Tibial nerve (tissue), 4 donors: ENCODE measurements at places on chromosomes 4 and X.

DNA sequence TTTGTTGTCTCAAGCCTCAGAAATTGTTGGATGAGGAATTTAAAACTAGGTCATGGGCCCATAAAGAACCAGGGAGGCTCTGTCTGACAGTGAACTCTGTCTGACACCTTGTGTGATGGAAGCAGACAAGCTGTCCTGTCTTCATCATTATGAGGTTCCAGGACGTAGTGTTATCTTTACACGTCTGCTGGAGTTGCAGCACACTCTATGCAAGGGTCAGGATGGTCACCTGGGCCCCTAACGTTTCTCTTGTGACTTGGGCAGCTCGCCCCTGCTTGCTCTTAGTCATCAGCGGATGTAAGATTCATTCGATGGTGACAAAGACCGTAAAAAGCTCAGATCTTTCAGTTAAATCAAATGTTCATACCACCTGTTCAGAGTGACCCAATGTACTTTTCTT is 92.0 kb upstream of the ADGRG2 start:
- no peak for DNase-seq

GRCh38 chr4:54802336-54802735 is 144.6 kb downstream of the KIT start:
- DNase-seq = no peak

GRCh38 chrX:68684291-68684918 is 36.9 kb downstream of the STARD8 start:
- peak; percentile 15 for DNase-seq

GRCh38 chrX:37712458-37712857 is 26.9 kb downstream of the XK start:
- no peak for DNase-seq

GRCh38 chr4:71257761-71258160 is 81.1 kb upstream of the SLC4A4 start:
- DNase-seq = no peak

- no peak for DNase-seq
Observed at GRCh38 chr4:71296945-71297344, 41.9 kb upstream of the SLC4A4 start.

DNA sequence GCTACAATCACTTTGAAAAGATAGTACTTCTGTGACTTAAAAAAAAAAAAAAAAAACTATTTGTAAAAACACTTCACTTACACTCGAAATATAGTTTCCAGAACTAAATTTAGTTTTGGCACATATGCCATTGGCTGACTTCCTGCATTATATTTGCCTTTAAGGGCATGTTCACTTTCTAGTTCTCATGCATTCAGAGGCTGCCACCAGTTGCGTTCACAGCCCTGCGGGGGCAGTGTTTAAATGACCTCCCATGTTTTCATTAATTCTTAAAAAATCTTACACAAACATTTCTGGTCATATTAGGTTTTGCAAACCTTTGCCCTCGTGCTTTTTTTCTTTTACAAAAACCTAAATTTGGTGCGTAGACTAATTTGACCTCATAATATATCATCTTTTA is 12.4 kb upstream of the ARHGAP6 start:
- DNase-seq = no peak

GRCh38 chrX:107775000-107775733 is 420 bp downstream of the TSC22D3 start:
- no peak for DNase-seq

DNA sequence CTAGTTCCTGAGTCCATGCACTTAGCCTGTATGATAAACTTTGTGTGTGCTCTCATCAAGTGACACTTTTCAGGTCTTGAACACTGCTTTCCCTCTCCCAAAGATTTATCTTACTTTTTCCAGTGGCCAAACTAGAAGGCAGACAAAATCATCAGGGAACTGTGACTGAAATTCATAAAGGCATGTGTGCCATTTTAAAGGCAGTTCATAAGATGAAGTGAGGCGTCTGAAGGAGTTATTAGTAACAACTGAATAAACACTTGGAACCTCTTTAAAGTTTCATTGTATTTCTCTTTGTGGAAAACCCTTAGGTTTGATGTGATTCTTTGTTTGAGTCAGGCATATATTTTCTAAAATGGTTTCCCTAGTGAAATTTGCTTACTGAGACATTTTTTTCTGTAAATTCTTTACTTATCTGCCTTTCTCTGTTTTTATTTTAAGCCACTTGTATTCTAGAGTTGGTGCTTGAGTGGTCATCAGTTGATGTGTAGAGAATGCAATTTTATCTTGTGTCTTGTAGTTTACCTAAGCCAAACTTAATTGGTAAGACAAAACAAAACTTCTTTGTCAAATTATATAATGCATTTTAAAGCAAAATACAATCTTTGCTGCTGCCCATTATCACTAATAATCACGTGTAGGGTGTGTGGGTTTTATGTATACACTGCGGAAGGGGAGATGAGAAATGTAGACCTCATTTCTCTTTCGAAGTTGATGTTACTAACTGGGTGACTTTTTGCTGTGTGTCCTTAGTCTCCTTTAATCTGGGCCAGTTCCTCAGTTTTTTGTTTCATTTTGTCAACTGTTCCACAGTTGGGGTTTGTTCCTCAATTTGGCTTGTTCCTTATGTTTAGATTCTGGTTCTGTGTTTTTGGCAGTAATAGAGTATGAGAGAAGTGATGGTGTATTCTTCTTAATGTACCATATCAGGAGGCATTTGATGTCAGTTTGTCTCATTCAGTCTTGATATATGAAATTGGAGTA is 56.8 kb downstream of the RBPJ start:
- no peak for DNase-seq

- DNase-seq = peak; percentile 25
Observed at GRCh38 chr4:82515705-82516104, 46.1 kb downstream of the TMEM150C start.

GRCh38 chrX:134634691-134635090 is 23.6 kb downstream of the PLAC1 start:
- DNase-seq = no peak

- no peak for DNase-seq
Observed at GRCh38 chr4:152896811-152897210, 39.3 kb upstream of the FHDC1 start.

GRCh38 chr4:143441678-143442077 is 71.8 kb upstream of the SMARCA5 start:
- no peak for DNase-seq

DNA sequence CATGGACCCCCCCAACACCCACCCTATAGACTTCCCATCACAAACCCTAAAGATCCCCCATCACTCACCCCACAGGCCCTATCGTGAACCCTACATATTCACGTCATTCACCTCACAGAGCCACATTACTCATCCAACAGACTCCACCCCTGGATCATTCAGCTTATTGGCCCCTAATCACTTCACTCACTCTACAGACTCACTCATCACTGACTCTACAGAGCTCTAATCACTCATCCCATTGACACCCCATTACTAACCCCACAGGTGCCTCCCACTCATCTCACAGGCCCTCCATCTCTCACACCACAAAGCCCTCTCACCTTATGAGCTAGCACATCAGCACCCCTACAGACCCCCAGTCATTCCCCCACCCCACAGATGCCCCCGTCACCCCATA is 6.3 kb upstream of the TBC1D25 start:
- no peak for DNase-seq

- no peak for DNase-seq
Observed at GRCh38 chr4:17329046-17329445, 182.8 kb downstream of the QDPR start.

DNA sequence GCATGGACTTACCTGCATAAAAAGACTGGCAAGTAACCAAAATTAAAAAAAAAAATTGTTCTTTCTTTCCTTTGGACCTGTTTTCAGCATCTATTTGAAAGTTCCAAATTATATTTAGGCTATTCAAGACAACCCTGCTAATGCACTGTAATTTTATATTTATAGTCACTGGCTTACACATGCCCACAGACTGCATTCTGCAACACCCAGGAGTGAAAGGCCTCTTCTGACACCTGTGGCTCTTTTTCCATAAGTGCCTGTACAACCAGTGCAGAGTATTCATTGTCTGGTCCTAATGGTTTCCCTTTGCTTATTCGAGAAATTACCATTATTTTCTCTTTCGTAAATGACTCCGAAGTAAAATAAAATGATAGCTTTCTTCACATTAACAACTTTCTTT is 143.3 kb downstream of the RNF150 start:
- no peak for DNase-seq

DNA sequence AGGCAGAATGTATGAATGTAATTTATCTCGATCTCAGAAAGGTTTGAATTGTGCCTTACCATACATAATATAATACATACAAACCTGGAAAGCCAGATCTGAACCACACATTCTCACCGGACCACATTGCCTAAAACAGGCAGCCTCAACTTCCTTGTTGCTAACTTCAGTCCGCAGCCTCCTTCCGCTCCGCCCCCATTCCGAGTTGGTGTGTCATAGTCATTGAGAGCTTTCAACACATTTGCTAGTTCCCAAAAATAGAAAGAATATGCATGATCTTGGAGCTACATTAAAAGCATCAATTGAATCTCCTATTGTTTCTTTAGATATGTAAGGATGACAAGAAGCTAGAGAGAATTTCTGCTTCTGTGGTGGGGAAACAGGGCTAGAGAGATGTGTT is 127.2 kb downstream of the ARHGEF9 start:
- no peak for DNase-seq

GRCh38 chr4:134154097-134154496 is 47.5 kb downstream of the PABPC4L start:
- no peak for DNase-seq

DNA sequence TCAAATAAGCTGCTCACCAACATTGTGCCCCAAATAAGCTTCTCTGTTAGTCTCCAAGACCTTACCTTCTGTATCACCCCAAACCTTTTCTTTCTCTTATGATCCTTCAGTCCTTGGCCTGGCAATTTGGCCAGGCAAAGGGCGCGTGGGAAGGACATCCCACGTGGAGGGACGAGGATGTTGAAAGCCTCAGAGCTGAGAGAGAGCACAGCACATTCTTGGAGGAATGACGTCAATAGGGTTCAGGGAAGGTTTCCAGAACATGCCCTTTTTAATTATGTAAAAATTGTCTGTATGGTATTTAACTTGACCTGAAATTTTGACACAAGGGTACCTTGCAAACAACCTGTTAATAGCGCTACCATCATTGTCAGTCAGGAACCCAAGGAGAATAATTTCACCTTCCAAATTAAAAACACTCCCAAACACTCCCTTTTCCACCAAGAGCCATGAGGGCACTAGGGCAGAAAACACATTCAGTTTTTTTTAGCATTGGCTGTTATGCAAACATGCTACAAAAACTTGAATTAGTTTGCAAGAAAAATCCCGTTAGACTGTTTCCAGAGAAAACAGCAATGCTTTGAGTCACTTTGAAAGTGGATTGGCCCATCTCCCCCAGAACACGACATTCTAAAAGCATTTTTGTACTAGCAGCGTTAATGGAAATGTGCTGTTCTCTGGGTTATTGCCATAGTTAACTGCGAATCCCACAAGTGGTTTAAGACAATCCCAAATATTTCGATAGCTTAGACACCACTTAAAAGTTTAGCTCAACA is 183.2 kb upstream of the PUDP start:
- peak; percentile 26 for DNase-seq

GRCh38 chrX:7110821-7111276 is 36.7 kb upstream of the STS start:
- DNase-seq = no peak

DNA sequence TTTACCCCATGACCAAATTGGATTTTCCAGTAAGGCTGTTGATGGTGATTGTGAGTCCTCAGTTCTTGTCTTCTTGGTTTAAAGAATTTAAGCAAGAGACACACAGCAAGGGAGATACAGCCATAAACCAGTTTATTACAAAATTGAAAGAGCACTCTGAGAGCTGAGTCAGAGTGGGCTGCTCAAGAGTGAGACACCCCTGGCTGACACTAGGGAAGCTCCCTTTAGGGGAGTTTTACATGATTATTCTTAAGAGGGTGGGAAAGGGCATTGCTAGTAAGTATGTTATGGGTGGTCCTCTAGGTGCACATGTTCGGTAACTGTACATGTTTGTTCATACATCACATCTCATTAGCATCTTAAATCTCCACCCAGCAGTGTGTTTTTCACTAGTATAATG is 18.8 kb upstream of the ZNF81 start:
- no peak for DNase-seq

DNA sequence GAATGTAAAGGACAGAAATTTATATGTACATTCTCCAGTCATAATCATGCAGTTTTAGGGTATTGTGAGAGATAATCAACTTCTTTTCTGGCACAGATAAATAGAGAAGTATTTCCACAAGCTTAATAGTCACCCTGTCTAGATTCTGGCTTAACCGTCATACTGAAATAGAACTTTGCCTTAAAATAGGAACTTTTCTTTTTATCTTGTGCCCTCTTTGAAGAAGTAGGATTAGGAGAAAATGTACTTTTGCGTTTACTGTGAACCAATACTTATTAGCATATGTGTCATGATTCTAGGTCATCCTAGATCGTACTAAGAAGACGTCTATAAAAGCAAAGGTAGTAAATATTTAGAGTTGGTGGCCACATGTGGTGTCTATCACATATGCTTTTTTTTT is 95.4 kb downstream of the NFKB1 start:
- DNase-seq = no peak

GRCh38 chr4:4655011-4655410 is 113.2 kb upstream of the STX18 start:
- no peak for DNase-seq

DNA sequence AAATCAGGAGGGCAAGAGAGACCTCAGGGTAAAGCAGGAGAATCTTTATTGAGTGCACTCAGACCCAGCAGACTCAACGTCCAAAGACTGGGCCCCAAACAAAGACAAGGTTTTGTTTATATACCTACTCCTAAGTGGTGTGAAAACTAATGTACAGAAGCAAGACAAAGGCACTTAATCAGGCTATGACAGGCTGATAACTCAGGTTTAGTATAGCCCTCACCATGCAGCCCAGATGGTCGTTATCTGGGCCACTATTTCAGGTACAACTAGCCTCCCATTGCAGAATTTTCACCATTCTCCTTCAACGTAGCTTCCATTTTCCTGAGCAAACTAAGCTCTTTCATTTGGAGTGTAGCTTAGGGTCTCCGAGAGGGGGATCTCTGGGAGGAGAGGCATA is 36.9 kb downstream of the SULT1E1 start:
- DNase-seq = no peak

GRCh38 chr4:39255266-39255665 is 72.9 kb downstream of the WDR19 start:
- DNase-seq = no peak

DNA sequence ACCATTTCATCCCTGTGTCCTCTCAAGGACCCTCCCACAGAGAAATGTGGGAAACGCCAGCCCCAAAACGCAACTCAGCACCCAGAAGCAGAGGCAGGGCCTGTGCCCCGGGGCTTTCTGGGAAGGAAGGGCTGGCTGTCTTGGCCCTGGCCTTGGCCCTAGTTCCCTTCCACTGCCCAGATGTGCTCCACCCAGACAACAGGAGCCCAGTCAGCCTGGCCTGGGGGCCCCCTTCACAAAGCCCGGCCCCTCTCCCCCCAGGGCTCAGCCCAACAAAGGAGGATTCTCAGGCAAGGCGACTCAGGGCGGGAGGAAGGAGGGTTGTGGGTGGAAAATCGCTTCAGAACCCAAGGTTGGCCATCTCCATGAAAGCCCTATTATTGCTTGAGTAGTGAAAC is 82.5 kb downstream of the PJA1 start:
- DNase-seq = no peak
